GM12878 (cell line): ENCODE measurements at places on chromosomes 1 and 21.
A peak's percentile ranks its signal among the peaks of the same experiment; 100 is the strongest.

DNA sequence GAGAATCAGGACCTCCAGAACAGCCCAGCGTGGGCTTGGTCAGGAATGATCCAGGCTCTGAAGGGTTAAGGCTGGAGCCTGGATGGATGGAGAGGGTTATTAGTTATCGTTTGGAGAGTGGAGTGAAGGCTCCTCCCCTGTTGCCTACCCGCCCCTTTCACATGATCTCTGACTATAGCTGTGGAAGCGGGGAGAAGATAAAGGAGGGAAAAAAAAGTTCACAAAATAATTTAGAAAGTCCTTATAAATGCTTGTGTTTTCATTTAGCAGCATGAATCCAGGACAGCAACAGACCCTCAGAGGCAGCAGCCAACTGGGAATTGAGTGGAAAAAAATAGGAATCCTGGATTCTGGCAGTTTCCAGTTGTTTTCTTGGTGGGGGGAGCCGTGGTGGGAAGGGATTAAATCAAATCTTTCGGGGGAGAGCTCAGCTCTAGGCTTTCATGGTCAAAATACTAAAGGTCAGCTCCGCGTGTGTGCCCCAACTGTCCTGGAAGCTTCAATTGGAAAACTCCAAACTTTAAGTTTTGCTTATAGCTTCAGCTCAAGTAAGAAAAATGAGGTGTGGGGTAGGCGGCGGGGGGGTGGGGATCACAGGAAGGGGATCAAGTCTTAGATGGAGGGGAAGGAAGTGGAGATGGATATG, 595 bp upstream of the DDR2 start:
- no peaks in the 10 kb centered on the region for H3K36me3 ChIP-seq
- peaks cover 38% of the 10 kb centered on the region for H3K4me1 ChIP-seq
- peak overlapping the region; percentile 35 for H3K4me3 ChIP-seq
- peak overlapping the region; percentile 63 for H3K27ac ChIP-seq
- no peaks in the 10 kb centered on the region for H3K27me3 ChIP-seq
- no peak for DNase-seq

DNA sequence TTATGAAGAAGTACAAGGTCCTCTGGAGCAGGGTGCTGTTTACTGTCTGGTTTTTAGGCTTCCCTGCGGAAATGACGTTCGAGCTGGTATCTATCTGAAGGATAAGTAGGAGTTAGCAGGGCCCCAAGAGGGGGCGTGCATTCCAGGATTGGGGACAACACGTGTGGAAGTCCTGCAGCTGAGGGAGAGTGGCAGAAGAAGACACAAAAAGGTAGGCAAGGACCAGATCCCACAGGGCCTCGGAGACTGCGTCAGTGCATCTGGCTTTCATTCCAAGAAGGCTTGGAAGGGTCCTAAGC, 5.9 kb downstream of the RIMS3 start:
- no peak overlapping the region for H3K27ac ChIP-seq
- no peak for DNase-seq
- no peaks in the 10 kb centered on the region for H3K4me1 ChIP-seq
- no peaks in the 10 kb centered on the region for H3K36me3 ChIP-seq

DNA sequence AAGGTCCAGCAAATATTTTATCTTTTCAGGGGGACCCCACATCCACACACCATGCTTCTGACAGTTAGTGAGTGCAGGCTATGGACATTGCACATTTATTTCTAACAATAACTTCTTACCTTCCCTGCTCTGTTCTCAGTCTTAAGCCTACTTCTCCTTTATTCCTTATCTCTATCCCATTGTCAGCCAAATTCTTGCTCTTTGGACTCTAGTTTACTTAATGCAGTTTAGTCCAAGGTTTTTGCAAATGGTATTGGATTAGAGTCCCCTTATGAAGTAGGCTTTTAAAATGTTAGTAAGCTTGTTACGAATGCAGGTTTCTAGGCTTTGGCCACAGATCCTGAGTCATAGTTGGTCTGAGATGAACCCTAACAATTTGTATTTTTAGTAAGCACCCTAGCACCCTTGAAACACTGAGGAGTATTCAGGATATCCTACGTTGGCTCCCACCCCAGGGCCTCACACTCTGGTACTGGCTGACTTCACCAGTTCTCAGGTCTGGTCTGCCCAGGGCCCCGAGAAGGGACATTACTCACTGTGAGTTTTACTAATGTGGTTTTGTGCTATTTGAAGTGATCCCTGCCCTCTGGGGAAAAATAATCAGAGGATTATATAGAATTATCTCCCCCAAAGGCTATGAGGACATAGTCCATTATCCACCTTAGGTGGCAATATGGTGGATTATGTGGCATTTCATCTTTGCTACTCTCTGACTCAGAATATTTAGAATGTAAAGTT, 239.5 kb downstream of the TGFB2 start:
- H3K4me1 ChIP-seq, result no peaks in the 10 kb centered on the region
- H3K36me3 ChIP-seq, result no peaks in the 10 kb centered on the region
- no peak for DNase-seq

GRCh38 chr1:70556541-70556940, 145.5 kb downstream of the CTH start:
- no peak overlapping the region for H3K27ac ChIP-seq
- H3K4me3 ChIP-seq, result no peak overlapping the region
- H3K27me3 ChIP-seq, result no peaks in the 10 kb centered on the region
- no peaks in the 10 kb centered on the region for H3K4me1 ChIP-seq
- no peak for DNase-seq

- no peak overlapping the region for H3K27ac ChIP-seq
- no peak for DNase-seq
Observed at GRCh38 chr1:233631810-233632405, 18.0 kb downstream of the KCNK1 start.

DNA sequence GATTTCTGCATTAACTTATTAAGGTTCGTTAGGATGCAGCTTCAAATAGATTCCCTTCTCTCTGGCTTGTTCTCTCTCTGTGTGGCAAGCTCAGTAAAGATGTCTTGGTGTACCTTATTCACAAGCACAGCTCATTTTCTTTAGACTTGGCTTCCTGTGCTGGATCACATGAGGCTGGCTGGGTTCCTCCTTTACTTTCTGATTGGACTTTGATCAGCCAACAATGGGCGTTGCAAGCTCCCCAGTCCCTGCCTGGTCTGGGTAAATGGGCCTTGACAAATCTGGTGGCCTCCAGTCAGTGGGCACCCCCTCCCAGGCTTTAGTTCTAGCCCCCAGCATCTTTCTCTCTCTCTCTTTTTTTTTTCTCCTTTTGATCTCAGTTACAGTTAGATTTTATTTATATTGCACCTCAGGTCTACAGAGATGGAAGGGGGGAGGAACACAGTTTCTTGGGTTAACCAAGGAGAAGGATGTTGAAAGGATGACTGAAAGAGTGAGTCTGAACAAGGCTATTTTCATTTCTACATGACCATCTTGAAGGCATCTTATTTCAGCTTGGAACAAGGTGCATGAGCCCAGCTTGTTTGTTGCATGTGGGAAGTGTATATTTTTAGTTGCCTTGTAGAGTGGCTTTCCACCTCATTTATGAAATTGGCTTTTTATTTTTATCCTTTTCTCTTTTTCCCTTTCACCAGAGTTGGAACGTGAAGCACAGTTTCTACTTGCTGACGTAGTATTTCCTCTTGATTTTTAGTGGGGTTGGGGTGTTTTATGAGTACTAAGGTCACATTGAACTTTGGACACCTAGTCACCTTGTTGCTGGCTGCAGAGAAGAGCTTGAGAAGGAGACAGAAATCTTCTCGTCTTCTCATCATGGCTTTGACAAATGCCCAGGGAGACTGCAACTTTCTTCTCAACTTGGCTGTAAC, 77.1 kb downstream of the PBX1 start:
- no peak for DNase-seq
- no peaks in the 10 kb centered on the region for H3K4me1 ChIP-seq

DNA sequence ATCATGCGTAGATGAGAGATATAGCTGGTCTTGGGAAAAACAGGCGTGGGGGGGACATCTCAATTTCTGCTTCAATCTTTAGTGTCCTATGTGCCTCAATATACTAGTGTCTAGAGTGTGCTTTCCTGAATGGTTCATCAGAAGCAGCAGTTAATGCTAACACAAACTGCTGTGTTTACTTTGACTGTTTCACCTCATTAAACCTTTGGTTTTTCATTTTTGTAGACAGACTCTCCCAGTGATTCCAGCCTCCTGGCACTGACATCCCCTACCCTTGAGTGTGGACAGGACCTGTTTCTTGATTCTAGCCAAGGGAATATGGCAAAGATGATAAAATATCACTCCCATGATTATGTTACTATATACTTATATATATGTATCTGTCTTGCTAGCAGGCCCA, 37.6 kb downstream of the ZYG11A start:
- peaks cover 3% of the 10 kb centered on the region; the same call in 1 of the 2 replicates for H3K36me3 ChIP-seq
- H3K27me3 ChIP-seq, result no peaks in the 10 kb centered on the region
- H3K4me3 ChIP-seq, result no peak overlapping the region
- H3K27ac ChIP-seq, result no peak overlapping the region

DNA sequence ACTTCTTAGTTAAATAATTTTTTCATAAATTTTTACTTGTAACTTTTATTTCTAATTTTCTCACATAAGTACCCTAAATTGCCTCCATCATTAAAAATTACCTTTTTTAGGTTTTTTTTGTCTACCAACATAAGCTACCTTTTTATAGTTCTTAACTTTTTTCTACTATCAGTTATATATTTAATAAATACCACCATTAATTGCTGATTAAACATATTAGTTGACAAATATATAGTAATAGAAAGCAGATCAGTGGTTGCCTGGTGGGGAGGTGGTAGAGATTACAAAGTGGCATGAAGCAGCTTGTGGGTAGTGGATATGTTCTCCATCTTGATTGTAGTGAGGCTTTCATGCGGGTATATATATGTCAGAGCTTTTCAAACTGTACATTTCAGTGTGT, 6.1 kb upstream of the SH3BP5L start:
- H3K36me3 ChIP-seq, result no peaks in the 10 kb centered on the region
- H3K27ac ChIP-seq, result no peak overlapping the region
- peaks cover 6% of the 10 kb centered on the region; the same call in 1 of the 2 replicates for H3K4me1 ChIP-seq

DNA sequence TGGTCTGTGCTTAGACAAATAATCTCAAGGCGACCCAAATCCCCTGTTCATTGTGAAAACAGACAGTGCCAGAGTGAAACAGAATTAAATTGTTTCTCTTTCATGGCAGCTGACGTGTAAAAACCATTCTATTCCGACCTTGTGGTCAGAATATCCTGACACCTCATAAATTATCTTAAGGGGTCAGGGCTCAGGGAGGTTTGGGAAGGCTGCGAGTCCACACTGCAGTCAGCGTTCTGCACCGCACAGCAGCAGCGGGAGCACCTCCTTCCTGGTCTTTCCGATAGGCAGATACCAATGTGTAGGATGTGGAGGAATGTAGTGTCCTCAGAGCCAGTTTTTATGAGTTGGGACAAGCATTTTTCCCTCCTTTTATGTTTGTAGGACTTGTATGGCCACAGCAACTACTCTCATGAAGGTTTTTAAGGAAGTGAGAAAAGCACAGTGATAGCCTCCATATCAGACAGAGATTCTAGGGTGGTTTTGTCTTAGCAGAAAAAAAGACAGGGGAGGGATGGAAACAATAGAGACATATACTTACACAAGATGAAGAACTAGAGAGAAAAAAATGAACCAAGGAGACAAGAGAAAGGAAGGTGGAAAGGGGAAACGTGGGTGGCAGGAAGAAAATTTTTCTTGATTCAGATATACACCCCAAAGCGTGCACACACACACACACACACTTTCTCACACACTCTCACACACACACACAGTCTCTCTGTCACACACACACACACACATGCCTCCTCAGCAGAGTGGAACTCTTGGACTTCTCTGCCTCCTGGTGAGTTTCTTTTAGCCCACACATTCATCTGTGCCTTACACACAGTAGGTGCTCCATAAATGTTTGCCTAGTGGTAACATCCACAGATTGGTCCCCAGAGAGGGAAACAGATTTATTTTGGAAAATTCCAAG, 68.6 kb downstream of the NTMT2 start:
- no peaks in the 10 kb centered on the region for H3K36me3 ChIP-seq
- no peaks in the 10 kb centered on the region for H3K27me3 ChIP-seq
- H3K27ac ChIP-seq, result no peak overlapping the region; the same call in 1 of the 2 replicates
- H3K4me3 ChIP-seq, result no peak overlapping the region; the same call in 1 of the 2 replicates

DNA sequence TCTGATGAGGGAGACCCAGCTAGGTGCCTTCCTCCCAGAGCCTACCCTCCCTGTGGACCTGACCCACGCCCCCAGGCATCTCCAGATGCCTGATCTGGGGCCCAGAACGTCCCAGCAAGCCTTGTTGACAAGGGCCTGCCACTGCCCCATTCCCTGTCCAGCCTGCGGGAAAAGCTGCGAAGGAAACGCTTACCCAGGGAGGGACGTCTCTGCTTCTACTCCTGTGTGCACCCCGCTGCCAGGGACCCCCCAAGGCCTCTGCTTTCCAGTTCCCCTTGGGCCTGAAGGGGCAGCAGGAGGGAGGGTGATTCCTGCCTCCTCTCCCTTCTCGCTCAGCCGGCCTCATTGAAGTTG, 11.6 kb upstream of the CLSTN1 start:
- H3K4me3 ChIP-seq, result no peak overlapping the region
- no peaks in the 10 kb centered on the region for H3K27me3 ChIP-seq
- no peak overlapping the region for H3K27ac ChIP-seq
- H3K4me1 ChIP-seq, result no peaks in the 10 kb centered on the region
- no peaks in the 10 kb centered on the region for H3K36me3 ChIP-seq

DNA sequence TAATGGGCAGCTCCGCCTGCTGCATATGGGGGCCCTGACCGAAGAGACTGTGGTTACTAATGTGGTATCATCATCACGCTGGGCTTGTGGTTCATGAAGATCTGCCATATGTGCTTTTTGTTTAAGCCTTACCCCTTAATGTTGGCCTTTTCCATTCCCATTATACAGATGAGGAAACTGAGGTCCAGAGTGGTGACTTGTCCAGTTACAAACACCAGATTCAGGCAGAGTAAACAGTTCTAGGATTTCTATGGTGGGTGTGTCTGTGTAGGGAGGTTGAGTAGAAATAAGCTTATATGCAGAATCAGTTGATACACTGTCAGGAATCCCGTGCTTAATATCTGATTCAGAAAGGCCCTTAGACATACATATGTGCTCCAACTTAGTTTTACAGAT, 691 bp downstream of the UTP11 start:
- peak overlapping the region; percentile 84 for H3K27ac ChIP-seq
- H3K36me3 ChIP-seq, result 0 out of 2 replicates have a peak, but pooled peaks cover 6% of the 10 kb centered on the region
- DNase-seq, result no peak

GRCh38 chr21:38241029-38241740, 15.6 kb upstream of the KCNJ15 start:
- H3K27ac ChIP-seq, result no peak overlapping the region
- no peak for DNase-seq
- H3K27me3 ChIP-seq, result no peaks in the 10 kb centered on the region
- H3K4me1 ChIP-seq, result peaks cover 11% of the 10 kb centered on the region
- H3K36me3 ChIP-seq, result no peaks in the 10 kb centered on the region
- H3K4me3 ChIP-seq, result no peak overlapping the region

- H3K4me3 ChIP-seq, result no peak overlapping the region
- no peak for DNase-seq
- no peaks in the 10 kb centered on the region for H3K4me1 ChIP-seq
- H3K36me3 ChIP-seq, result no peaks in the 10 kb centered on the region
- no peak overlapping the region for H3K27ac ChIP-seq
Observed at GRCh38 chr1:76068953-76069561, 5.5 kb upstream of the ST6GALNAC3 start.
